ENCODE measurements at places on chromosomes 7 and 10.
A peak's percentile ranks its signal among the peaks of the same experiment; 100 is the strongest.

- no peak for DNase-seq
Measured at GRCh38 chr7:158094671-158095226, 492.9 kb downstream of the PTPRN2 start.

DNA sequence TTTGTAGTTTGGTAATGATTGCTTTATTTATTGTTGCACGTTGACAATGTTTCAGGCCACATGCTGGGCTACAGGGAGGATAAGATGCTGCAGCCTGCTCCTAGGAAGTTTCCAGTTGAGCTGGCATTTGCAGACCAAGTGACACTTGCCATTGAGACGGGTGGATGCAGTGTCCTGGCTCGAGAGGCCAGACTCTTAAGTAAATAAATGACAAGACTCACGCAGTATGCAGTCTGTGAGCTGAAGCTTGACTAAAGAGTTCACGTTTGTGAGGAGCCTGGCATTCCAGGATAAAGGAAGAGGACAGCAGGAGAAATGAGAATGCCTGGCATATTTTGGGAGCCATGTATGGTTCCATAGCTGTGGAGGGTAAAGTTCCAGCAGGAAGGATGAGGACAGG is 105.8 kb downstream of the BAMBI start:
- no peak for DNase-seq

- no peak for DNase-seq
Measured at GRCh38 chr7:44210107-44210506, 9.3 kb downstream of the YKT6 start.

GRCh38 chr7:7882888-7883287 is 85.7 kb upstream of the GLCCI1 start:
- DNase-seq: no peak

DNA sequence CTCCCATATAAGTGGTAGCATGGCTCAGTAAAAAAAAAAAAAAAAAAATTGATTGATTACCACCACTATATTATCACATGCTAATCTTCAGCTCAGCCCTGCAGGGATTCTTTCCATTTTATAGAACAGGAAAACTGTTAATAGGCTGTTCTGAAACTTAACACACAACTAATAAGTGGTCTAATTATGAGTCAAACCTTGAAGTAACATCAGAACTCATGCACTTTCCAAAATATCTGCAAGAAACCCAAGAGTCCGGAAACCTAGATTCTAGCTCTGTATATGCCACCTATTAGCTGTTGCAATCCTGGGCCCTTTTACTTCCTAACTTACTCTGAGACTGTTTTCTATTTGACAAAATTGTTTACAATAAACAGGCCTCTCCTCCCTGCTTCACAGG is 23.9 kb downstream of the SEM1 start:
- DNase-seq: no peak

DNA sequence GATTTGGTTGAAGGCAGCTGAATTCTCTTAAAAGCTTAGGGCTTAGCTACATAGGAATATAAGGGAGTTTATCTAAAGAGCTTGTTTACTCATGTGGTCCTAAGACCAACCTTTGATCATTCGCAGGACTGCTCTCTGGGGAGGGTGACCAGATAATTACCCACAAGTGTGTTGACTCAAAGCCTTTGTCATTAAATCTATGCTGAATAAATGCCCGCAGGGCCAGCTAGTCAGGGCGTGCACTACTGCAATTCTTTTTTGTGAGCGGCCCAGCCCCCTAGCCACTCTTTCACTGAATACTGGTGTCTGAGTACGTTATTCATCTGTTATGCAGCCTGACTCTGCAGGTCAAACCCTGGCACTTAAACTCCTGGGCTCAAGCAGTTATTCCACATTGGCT is 69.6 kb downstream of the AKAP9 start:
- DNase-seq: no peak

DNA sequence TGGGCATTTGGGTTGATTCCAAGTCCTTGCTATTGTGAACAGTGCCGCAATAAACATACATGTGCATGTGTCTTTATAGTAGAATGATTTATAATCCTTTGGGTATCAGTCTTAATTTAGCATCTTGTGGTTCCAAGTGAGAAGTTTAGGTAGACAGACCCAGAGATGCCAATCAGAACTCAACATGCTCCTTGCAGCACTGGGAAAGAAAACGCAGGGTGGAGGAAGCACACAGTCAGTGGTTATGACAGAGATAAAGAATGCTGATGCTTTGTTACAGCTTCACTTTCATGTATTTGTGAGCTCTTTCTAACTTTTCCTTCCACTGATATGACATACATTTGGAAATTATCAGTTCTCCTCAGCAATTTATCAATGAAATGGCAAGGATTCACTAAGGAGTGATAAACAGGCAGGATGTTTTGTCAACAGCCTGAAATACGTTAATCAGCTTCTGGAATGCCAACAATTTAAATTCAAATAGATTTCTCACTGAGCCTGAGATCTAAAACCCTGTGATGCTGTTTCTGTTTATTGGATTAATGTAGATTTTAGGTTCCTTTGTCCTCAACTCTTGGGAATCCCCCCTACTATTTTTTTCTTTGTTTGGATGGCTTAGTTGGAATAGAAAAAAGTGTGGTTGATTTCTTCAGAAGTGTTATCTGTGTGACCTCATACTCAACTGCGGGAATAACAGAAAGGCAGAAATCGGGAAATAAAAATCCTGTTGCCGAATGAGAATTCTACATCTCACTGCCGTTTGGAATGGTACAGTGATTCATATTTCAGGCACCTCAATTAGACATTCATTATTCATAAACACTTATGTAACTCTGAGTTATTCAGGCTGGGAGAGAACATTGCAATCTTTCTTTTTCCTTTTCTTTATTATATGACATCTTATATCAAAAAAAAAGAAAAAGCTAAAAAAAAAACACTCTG is 675.0 kb downstream of the CNTNAP2 start:
- DNase-seq: peak; percentile 17

DNA sequence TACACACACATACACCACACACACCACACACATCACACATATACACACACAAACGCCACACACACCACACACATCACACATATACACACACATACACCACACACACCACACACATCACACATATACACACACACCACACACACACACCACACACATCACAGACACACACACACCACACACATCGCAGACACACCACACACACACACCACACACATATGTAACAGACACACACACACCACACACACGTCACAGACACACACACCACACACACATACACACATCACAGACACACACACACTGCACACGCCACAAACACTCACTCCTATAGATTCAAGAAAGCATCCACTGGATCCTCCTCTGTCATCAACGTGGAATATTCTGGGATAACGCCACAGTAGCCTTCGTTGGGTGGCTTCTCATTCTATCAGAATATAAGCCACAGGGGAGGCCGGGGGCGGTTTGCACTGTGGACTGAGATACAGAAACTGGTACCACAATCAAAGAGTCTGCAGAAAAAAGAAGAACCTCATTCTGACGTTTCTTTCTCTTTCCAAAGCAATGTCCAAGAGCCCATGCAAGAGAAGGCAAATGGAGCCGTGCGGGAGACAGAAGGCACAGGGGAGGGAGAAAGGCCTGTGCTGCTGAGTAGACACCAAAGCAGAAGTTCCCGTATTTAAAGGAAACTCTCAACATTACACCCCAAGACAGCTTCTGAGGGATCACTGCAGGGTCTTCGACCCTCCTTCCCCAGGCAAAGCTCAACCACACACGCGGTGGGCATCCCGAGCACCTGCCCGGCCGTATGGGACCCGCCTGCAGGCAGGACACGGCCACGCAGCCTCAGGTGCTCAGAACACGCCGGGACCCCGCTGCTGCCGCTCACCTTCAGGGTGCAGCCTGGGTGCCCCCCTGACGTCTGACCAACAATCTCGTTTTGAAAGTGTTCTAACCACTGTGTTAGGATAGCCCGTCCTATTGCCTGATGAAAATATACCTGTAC is 321.2 kb downstream of the DNAJB6 start:
- no peak for DNase-seq

GRCh38 chr7:35728412-35729060 is 33.6 kb upstream of the HERPUD2 start:
- no peak for DNase-seq

- DNase-seq: no peak
Measured at GRCh38 chr10:93198401-93199131, 124.9 kb downstream of the CYP26A1 start.

DNA sequence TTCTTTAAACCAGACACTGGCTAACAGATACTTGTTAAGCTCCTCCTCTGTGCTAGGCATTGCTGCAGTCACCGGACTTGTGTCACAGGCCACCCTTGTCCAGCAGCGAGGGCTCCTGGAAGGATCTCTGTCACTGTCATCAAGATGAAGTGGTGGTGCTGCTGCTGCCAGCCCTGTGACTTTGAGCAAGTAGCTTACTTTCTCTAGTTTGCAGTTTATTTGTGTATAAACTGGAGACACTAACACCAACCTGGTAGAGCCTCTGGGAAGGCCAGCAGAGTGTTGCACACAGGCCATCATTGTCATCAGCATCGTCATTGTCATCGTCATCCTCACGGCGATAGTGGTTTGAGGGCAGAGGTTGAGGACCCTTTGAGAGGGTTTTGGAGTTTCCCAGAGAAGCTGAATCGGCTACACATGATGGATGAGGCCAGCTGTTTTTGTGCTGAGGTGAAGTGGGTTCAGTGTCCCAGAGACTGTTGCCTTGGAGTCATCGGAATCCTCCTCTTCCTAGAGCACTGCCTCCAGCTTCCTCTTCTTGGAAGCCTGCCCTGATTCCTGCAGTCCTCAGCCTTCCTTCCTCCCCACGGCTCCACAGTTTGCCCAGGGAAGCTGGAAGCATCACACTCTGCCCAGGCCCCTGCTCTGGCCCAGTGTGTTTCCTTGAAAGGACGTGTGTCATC is 128.4 kb downstream of the GRK5 start:
- DNase-seq: no peak

DNA sequence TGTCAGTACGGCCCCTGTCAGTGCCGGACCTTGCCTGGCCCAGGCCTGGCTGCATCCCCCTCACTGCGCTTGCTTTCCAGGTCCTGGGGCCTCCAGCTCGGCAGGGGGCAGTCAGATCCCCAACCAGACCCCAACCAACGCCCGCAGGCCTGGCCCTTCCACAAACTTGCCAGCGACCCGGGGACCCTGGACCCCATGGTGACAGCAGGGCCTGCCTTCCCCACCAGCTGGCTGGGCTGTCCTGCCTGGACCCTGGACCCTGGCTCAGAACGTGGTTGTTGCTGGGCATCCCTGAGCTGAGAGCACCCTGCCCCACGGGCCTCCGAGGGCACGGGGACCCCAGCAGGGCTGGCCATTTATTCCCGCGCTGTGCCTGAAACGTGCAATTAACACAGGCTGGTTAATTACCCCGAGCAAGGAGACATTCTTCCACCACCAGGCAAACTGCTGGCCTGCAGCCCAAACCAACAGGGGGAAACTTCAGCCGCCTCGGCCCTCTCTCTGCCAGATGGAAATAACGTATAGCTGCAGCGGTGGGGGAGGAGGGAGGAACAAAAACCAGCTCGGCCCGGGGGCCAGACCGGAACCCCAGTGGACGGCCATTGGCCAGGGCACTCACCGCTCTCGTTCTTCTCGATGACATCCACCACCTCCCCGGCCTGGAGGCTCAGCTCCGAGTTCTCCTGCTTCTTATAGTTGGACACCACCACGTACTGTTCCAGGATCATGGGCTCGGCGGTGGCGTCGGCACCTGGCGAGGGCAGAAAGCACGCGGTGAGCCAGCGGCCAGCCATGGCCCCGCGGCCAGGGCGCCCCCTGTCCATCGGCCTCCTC is 167.1 kb downstream of the NEURL1 start:
- peak; percentile 57 for DNase-seq

- no peak for DNase-seq
Measured at GRCh38 chr7:45660201-45660900, 86.2 kb downstream of the ADCY1 start.

DNA sequence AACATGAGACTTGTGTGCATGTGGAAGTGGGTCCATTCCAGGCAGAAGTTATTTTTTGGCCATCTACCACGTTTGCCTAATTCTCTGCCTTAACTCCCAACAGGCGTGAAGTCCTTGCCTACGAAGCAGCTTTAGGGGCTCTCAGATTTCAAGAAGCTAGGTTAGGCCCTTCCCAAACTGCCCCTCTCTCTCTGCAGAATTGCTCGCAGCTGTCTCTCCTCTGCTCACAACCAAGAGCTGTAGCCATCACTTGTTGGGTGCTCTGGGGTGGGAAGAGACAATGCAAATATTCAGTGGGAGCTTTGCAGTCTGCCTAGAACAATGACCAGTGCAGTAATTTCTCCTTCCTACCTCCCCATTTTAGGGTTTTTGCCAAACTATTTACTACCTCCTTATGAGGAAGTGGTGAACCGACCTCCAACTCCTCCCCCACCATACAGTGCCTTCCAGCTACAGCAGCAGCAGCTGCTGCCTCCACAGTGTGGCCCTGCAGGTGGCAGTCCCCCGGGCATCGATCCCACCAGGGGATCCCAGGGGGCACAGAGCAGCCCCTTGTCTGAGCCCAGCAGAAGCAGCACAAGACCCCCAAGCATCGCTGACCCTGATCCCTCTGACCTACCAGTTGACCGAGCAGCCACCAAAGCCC is 24.9 kb downstream of the CYP17A1 start:
- peak; percentile 19 for DNase-seq

DNA sequence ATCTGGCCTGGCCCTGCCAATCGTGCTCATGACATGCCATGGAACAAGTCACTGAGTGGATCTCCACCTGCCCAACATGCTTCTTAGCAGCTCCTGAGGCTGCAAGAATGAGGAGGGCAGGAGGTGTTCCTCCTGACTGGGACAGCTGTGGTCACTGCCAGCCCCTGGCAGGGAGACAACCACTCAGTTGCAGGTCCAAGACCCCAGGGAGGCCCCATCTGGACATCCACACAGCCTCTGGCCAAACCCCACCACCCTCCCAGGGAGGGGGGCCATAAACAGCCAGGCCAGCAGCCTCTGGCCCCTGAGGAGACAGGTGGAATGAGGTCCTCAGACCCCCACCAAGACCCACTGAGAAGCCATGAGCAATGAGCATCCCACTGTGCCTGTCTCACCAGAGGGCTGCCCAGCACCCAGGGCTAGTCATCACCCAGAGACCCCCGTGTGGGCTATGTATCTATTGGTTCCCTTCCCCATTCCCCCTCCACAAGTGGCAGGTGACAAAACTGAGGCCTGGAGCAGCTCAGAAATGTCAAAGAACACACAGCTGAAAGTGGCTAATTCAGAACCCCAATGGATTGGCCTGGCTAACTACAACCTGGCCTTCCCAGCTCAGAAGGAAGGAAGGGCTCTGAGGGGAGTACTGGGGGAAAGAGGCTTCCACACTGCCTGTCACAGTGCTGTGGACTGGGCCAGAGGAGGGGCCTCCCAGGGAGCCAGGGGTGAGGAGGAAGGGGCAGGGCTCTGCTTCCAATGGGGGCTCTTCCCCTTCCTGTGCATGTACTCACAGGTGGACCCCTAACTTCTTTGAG is 3.0 kb downstream of the GPRIN2 start:
- no peak for DNase-seq

GRCh38 chr10:104577861-104578521 is 63.1 kb upstream of the SORCS3 start:
- peak; percentile 28 for DNase-seq

- no peak for DNase-seq
Measured at GRCh38 chr10:1903982-1904381, 166.7 kb upstream of the ADARB2 start.

Measured in fibroblast of skin of right quadriceps (primary cell).